ENCODE measurements at places on chromosomes 3 and 15.
A peak's percentile ranks its signal among the peaks of the same experiment; 100 is the strongest.

GRCh38 chr3:55333923-55334322, 153.2 kb downstream of the WNT5A start:
- DNase-seq, result no peak

GRCh38 chr3:30626443-30627180, 20.2 kb downstream of the TGFBR2 start:
- DNase-seq, result no peak

DNA sequence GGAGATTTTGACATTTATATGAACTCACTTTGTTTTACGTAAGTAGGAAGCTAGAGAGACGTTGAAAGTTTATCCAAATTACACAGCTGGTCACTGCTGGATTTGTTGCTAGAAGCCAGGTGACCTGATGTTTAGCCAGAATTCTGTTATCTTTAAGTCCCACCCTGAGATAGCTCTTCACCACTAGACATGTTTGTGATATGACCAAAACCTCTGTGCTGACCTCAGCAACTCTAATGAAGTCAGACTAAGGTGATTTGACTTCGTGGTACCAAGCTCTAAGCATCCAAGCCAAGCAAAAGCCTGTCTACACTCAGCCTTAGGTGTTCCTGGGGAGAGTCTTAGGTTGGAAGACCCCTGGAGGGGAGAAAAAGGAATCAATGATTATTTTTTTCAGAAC, 102.4 kb downstream of the ARRDC4 start:
- DNase-seq, result no peak

- DNase-seq, result no peak
Observed at GRCh38 chr3:51963951-51964451, 3.3 kb downstream of the PCBP4 start.

DNA sequence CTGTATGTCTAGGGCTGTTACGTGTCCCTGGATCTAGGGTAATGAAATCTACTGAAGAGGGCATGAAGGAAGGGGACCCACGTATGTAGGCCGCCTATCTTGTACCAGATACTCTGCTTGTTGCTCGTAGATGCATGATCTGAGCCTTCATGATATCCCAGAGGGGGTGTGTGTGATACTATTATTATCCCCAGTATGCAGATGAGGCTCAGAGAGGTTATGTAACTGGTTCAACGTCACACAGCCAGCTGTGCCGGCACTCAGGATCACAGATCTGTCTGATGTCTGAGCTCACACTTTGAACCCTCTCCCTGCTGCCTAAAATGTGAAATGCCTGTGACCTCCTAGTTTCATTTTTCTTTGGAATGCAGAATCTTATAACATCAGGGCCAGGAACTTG, 36.2 kb upstream of the SEC13 start:
- DNase-seq, result no peak

DNA sequence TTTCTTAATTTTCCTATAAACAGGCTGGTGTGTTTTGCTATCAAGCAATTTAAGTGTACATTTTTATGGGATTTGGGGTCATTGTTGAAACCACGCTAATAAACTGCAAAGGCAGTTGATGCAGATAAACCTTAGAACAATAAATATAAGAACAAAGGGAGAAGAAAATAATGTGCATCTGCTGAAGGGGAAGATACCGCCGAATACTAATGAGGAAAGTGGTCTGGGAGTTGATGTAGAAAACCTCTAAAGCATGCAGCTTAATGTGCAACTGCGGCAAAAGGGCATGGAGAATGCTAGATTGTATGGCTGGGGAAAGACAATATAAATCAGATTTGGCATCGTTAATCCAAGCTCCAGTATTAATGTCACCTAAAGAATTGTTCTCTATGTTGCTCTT, 29.8 kb upstream of the CHL1 start:
- DNase-seq, result no peak

DNA sequence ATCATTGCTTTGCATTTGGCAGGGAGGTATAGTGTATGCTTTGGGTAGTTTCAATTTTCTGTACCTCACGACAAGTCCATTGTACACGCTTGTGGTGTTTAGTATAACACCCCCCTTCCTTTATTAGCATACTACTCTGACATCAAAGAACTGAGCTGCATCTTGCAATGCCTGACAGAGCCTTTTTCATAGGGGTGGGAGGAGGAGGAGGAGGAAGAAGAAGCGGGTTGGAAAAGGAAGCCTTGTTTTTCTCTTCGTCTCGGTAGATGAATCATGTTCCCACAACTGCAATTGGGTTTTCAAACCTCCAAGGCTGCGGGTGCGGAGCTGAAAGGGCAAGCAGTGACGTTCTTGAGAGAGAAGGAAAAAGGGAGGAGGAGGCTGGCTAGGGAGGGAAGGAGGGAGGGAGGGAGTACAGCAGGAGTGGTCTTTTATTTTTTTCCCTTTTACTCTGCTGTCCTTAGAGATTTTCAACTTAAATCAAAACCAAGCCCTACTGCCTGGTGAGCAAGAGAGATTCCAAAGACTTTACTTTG, 175.7 kb downstream of the KLHL25 start:
- DNase-seq, result peak; percentile 71

- DNase-seq, result no peak
Observed at GRCh38 chr3:131072845-131073244, 46.2 kb downstream of the NEK11 start.

DNA sequence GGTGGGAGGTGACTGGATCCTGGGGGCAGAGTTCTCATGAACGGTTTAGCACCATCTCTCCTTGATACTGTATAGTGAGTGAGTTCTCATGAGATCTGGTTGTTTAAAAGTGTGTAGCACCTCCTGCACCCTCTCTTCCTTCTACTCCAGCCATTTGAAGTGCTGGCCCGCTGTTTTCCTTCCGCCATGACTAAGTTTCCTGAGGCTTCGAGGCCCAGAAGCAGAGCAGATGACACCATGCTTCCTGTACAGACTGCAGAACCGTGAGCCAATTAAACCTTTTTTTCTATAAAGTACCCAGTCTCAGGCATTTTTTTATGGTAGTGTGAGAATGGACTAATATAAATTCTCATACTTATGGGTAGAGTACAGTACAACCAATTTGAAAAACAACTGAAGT, 123.6 kb upstream of the BHLHE40 start:
- DNase-seq, result no peak

- DNase-seq, result no peak
Observed at GRCh38 chr15:69604072-69604411, 151.4 kb downstream of the RPLP1 start.

GRCh38 chr3:33790091-33790490, 8.3 kb upstream of the PDCD6IP start:
- no peak for DNase-seq

DNA sequence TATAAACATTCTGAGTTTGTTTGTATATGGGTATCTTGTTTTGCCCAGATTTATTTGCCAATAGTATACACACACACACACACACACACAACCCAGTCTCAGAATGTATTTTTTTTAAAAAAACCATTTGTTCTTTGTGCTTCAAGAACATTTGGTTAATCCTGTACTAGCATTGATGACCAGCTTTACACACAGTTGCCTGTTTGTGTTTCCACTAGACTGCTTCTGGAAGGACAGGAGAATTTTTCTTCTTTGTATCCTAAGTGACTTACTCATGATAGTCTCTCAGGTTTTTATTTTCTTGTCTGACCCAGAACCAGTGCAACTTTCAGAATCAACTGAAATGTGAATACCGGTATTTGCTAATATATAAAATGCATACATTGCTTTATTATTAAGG, 40.5 kb downstream of the U2SURP start:
- DNase-seq, result no peak

- DNase-seq, result no peak
Observed at GRCh38 chr3:55198554-55198953, 270.7 kb upstream of the LRTM1 start.

DNA sequence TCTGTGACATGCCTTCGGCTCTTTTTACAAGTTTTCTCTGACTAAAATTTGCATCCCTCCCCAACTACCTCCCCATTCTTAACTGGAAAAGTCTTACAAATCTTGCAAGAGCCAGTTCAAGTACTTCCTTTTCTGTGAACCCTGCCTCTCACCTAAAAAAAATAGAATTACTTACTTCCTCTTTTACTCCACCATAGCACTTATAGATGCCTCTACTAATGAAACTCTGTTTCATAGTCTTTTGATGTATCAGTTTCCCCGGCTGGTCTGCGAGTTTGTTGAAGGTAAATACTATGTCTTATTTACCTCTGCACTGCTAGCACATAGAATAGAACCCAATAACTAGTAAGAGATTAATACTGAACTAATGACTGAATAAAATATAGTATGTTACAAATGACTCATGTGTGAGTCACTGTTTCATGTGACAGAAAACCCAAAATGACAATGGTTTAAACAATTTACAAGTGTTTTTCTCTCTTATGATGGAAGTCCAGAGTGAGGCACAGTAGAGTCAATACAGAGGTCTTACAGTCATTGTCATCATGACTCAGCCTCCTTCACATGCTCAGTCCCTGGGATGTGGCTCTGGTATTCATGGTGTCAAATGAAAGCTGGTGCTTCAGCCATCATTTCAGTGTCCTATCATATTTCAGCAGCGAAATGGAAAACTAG, 393.5 kb downstream of the RSL24D1 start:
- no peak for DNase-seq

GRCh38 chr3:25128735-25129134, 299.3 kb upstream of the RARB start:
- DNase-seq, result no peak

DNA sequence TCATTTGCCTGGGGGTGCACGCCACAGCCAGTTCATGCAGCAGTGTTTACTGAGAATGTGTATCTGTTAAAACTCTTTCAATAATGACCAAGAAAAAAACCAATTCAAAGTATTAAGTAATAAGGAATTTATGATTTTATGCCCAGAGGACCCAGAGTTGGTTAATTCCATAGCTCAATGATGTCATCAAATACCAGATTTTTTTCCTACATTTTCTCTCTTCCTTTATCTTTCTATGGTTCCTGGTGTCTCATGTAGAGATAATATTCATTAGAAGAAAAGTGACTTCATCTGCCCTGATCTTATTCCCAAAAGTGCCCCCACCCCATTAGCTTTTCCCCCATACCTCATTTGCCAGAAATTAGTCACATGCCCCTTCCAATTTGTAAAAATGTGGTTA, 44.6 kb upstream of the LMCD1 start:
- no peak for DNase-seq

GRCh38 chr3:157865352-157866000, 240.7 kb downstream of the SHOX2 start:
- DNase-seq, result peak; percentile 26

DNA sequence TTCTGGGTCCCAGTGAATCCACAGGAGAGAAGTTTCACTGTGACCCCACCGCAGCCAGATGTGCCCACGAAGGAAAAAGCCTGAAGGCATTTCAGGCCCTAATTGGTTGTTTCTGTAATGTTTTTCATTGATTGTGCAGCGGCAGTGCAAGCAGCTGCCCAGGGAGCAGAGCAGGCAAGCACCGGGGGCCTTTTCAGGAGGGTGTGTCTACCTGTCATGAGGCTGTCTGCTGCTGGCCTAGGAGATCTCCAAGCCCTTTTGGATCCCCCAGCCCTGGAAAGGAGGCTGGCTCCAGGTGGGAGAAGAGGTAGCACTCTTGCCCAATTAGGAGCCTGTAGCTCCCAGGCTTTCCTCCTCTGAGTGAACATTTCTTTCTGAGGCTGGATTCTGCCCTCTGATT, 108.8 kb downstream of the EPHB1 start:
- no peak for DNase-seq

DNA sequence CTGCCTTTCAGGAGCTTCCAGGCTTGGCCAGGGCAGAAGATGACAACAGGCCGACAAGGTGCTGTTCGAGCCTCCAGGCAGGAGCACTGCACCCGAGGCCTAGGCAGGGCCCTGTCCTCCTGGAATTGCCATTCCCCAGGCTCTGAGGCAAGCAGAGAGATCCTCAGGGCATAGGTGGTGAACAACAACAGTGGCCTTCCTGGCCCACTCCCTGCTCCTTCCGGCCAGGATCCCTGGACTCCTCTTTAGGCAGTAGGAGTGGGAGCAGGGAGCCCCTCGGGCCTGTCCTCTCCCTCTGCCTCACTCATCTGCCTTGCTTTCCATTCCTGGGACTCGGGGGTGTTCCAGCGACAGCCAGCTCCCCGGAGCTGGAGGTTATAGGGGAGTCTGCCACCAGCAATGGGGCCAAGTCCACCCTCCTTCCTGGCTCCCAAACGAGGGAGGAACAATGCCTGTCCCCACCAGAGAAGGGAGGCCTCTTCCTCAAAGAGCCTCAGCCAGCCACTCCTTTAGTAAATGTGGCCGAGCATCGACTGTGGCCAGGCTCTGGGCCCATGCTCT, 135.0 kb downstream of the NUP210 start:
- no peak for DNase-seq

GRCh38 chr3:16546186-16547010, 32.9 kb upstream of the RFTN1 start:
- DNase-seq, result no peak

DNA sequence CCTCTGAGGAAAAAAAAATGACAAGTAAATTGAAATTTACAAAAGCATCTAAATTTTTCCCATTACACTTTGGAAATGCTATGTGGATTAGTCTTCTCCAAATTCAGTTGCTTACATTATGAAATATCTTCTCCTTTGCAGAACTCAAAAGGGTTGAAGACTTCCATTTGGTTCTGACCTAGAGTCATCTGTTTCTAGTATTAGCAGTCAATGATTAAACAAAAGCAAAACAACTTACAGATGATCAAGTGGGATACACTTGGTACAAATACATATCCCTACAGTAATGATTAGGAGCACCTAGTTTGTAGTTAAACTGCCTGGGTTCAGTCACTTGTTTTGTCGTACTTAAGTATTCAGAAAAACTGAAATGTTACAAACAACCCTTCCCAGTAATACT, 136.2 kb downstream of the MBNL1 start:
- no peak for DNase-seq

DNA sequence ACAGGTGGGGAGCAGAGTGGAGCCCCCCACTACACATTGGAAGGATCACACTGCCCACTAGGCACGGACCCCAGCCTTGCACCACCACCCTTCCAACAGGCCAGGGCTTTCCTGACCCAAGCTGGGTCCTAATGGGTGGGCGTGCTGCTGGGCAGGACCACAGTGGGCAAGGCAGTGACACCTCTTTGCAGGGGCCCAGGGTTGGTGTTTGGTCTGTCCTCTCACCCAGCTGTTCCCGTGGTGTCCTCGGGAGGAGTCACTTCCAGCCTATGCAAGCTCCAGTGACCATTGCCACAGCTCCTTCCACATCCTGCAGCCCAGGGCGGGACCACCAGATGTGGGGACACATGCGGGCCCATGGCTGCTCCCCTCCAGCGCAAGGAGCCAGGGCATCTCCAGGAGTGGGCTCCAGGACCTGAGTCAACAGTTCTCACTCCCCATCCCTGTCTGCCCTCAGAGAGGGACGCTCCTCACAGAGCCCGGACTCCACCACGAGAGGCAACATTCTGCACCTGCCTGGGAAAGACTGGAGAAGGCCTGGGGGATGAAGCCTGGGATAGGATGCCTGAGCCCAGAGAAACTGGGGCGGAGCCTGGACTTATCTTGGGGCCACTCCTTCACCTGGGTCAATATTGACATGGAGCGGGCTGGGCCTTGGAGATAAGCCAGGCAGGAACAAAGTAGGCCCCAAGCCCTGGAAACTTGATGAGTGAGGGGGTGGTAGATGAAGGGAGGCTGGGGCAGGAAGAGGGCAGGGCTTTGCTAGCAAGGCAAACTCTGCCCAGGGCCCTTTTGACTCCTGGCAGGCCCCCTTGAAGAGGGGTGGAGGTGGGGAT, 3.9 kb upstream of the VILL start:
- no peak for DNase-seq

GRCh38 chr3:140523600-140523999, 154.3 kb upstream of the TRIM42 start:
- no peak for DNase-seq

- no peak for DNase-seq
Observed at GRCh38 chr15:86336051-86336788, 256.5 kb downstream of the AGBL1 start.
